ENCODE measurements at places on chromosomes 12 and 14.

DNA sequence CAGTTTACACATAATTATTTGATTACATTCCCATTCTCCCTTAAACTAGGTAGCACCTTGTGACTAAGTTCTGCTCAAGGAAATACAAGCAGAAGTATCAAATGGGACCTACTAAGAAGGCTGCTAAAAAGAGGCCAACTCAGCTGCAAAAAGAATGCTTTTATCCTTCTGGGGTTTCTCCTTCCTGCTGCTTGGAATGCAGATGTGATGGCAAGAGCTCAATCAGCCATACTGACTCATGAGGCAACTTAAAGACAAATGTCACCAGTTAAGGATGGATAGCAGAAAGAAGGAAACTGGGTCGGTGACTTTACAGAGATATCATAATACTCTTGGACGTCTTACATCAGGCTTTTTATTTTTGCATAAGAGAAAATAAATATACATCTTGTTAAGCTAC, 38.0 kb upstream of the RAP1B start:
- DNase-seq = no peak

- DNase-seq = peak; percentile 97
Observed at GRCh38 chr12:122437656-122438121, 15.2 kb upstream of the CLIP1 start.

GRCh38 chr14:29937116-29937515, 9.5 kb upstream of the PRKD1 start:
- no peak for DNase-seq

DNA sequence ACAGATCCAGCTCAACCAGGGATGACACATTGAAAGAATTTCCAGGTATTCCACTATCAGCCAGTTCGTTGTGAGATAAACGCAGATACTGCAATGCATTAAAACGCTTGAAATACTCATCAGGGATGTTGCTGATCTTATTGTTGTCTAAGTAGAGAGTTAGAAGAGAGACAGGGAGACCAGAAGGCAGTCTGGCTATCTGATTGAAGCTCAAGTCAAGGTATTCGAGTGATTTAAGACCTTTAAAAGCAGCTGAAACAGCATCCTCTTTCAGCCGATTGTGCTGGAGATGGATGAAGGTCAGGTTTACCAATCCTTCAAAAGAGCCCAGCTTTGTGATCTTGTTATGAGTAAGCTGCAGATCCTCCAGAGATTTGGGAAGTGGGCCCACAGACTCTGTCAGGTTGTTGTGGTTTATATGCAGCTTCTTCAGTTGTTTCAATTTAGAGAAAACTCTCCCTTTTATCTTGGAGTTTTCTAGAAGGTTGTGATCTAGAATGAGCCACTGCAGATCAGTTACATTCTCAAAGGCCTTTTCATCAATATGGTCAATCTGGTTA, 3.0 kb downstream of the LUM start:
- DNase-seq = no peak

- no peak for DNase-seq
Observed at GRCh38 chr12:10247436-10248058, 34.9 kb downstream of the GABARAPL1 start.

DNA sequence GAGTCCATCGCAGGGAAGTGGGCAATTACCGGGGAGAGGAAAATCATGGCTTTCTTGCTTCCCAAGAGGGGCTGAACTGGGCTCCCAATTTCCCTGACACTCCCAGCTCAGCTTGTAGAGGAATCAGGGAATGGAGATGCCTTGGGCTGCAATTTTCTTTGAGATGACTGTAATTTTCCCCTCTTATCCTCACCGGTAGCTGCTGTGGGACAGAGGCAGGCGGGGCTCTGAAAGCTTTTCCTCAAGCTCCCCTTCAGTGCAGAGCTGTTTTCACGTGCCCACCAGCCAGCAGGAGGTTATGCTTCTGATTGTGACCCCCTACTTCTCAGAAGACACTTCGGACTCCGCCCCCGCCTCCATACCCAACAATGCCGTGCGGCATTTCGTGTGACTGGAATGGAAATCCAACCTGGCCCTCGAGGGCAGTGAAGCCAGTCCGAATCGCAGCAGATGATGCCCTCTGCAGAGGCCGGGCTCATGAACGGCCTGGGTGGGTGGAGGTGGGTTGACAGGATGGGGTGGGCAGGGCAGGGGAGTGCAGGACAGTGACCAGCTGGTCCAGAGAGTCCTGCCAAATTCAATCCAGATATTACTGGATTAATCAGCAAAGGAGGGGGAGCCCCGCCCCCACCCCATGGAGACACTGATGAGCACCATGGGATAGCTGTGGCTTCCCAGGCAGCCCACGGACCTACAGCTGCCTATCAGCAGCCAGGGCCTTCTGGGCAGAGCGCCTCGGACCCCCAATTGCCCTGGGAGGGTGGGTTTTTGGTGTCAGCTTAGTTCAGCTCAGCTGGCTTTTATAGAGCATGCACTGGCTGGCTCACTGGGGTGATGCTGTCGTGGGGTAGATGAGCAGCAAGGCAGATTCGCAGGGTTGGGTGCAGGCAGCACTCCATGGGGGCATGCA, 37.6 kb downstream of the RTL1 start:
- DNase-seq = no peak

DNA sequence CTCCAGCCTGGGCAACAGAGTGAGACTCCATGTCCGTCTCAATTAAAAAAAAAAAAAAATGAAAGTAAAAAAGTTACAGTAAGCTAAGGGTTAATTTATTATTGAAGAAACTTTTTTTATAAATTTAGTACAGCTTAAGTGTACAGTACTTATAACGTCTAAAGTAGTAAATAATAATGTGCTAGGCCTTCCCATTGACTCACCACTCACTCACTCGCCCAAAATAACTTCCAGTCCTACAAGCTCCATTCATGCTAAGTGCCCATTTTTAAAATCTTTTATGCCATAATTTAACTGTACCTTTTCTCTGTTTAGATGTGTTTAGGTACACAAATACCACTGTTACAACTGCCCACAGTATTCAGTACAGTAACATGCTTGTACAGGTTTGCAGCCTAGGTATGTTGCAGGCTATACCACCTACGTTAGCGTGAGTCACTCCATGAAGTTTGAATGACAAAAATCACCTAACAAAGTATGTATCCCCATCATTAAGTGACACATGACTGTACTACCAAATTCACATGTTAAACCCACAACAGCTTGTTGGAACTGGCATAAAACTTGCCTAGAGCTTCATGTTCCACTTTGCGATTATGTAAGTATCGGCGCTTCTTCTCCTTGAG, 10.7 kb downstream of the KANSL2 start:
- no peak for DNase-seq

GRCh38 chr12:104197264-104197663, 18.3 kb upstream of the TXNRD1 start:
- no peak for DNase-seq

DNA sequence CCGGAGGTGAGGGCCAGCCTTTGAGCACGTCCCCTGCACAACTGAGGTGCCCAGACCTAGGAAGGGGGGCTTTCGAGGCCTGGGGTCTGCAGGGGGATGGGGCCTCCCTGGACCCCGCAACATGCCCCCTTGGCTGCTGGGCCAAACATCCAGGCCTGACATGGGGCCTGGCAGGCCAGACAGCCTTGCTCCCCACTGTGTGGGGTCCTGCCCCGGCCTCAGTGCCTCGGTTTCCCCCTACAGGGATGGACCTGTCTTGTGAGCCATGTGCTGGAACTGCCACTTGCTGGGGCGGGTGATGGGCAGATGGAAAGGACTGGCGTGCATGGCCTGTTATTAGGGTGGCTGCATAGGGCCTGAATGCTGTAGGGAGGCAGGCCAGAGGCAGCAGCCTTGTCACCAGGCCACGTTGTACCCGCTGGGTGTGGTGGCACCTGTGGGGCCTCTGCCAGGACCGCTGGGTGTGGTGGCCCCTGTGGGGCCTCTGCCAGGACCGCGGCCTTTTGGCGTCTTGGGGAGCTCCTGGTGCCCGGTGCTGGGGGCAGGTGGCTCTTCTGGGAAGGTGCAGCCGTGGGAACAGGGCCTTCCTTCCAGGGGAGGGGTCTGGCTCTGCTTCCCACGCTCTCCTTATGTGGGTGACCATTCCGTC, 20.4 kb downstream of the ASPG start:
- no peak for DNase-seq

GRCh38 chr12:20196767-20197166, 171.6 kb upstream of the PDE3A start:
- DNase-seq = no peak

- DNase-seq = no peak
Observed at GRCh38 chr12:19299765-19300164, 139.5 kb upstream of the AEBP2 start.

GRCh38 chr14:64860039-64860438, 19.7 kb downstream of the SPTB start:
- no peak for DNase-seq

- DNase-seq = peak; percentile 61
Observed at GRCh38 chr12:120710031-120710804, at the start of gene UNC119B. UNC119B (plus strand) TSS chr12:120710458; CDS start chr12:120710475, 17 bp downstream.

DNA sequence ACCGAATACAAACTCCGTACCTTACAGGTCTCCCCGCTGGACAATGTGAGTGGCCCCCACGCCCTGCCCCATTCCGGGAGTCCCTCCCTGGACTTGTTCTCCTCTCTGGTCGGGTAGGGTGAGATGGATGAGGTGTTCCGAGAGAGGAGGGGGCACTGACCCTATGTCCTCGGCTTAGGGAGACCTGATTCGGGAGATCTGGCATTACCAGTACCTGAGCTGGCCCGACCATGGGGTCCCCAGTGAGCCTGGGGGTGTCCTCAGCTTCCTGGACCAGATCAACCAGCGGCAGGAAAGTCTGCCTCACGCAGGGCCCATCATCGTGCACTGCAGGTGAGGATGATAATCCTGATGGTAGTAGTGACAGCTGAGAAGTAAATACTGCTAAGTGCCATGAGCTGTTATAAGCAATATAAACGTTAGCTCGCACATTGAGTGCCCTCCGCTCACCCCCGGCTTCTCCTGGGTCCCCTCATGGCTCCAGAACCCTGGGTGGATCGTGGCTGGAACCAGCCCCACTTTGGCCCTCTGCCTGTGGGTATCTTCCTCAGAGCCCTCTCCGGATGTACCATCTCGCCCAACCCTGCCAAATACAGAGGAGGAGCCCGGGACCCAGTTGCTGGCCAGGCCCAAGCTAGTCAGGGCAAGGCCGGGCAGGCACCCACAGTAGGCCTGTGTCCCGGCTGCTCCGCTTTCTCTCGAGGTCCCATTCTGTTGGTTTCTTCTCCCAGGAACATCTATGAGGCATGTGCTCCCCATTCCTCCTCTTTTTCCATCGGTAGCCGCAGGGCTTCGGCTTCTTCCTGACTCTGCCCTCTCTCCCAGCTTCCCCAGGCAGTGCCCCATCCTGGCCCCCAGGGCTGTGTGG, 6.8 kb downstream of the PTPN6 start:
- DNase-seq = no peak

DNA sequence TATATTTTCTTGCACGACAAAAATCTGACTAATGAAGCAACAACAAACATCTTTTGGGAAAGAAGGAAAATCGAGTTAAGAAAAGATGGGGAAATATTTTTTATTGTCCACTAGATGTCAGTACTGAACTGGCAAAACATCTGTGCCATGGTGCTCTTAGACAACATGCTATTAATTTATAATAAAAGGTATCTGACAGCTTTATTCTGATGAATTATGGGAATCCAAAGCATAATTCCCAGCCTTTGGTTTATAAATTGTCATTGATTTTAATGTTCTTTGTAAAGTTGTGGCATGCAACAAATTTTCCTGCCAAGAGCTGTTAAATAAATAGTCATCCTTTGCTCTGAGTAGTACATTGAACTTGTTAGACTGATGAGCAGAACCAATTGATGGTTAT, 231.2 kb downstream of the ETNK1 start:
- DNase-seq = peak; percentile 20

GRCh38 chr14:25516838-25517237, 466.9 kb upstream of the STXBP6 start:
- no peak for DNase-seq

DNA sequence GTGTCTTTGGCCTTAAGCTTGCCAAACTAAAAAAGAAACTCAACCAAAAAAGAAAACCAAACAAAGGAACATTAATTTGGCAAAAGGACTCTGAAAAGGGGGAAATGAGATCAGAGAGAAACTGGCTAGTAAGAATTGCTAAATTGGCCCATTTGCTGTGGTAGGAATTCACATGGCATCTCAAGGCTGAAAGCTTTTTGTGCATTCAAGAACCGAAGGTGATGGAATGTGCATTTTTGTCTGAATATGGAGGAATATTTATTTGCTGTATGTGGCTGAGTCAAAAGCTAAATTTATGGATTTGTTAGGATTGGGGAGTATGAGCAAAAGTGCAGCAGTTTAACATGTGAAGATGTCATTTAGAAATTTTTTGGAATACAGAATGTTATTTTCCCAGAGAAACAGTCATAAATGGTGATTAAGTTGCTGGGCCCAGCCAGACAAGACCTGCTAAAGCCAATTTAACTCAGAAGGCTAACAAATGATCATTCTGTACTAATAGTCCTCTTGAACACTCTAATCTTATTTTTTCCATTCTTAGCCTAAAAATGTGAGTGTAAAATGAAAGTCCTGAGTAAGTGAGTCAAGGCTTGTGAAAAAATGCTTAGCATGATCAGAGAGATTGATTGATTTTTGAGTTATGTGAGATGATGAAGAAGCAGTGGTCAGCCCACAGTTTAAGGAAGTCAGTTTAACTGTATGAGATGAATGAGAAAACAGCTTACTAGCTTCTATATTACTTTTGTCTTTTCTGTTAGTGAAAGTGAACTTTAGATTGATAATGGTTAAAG, 94.1 kb downstream of the ANO6 start:
- no peak for DNase-seq

- peak; percentile 79 for DNase-seq
Observed at GRCh38 chr14:90489916-90490719, 93.3 kb downstream of the CALM1 start.

GRCh38 chr14:64636208-64636979, 67.8 kb upstream of the PLEKHG3 start:
- peak; percentile 64 for DNase-seq

DNA sequence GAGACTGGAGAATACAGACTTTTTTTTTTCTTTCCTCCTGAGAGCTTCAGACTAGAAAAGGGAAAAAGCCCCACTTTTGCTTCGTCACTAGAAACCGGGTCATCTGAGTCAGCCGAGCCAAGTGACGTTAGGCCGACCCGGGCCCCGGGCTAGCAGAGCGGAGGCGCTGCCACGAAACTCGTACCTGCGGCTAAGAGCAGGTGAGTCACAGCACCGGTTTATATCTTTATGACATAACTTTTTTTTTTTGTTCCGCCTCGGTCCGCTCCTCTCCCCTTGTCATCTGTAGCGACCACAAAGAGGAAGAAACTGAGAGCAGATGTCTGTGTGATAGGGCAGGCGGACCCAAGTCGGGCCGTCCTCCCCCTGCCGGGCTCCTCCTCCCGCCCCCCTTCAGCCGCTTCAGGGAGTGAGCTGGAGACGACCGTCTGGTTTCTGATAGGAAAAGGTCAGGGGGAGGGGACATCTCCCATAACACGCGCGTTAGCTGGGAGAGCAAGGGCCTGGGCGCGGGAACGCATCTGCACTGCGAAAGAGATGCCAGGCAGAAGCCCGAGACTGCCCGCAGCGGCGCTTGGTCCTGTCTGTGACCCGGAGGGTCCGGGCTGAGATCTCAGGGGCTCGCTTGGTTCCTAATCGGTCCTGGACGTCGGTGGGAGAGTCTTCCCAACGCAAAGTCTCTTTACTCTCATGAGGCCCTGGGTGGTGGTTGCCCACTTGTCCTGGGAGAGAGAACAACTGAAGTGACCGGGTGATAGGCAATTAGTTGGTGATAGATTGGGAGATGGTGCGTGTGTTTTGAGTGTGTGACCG, 586 bp downstream of the TTC6 start:
- DNase-seq = no peak

- DNase-seq = no peak
Observed at GRCh38 chr12:89129167-89129870, 223.0 kb downstream of the DUSP6 start.

Measured in cerebellar cortex (tissue), 1 donor.